ENCODE measurements at places on chromosomes 1 and 21.

DNA sequence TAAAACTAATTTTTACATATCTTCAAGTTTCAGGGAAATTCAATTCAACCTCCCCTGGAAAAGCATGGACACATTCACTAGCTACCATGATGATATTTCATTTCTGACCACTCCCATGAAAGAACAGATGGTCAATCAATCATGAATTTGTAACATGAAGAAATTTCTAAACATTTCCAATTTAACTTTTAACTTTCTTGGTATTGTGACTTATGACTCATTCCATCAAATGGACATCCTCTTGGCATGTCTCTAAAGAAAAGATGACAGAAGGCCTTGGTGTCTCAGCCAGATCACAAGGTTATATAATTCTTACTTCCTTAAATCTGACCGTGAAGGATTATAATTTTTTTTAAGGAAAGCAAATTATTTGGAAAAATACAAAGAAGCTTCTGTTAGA lies 10.5 kb upstream of the MCOLN3 start:
- no peak for DNase-seq

- no peak for DNase-seq
Measured at GRCh38 chr21:40379881-40380810, 466.8 kb downstream of the DSCAM start.

- no peak for DNase-seq
Measured at GRCh38 chr21:16589006-16589898, 859.5 kb downstream of the USP25 start.

GRCh38 chr1:163703794-163704193 lies 382.0 kb downstream of the NUF2 start:
- no peak for DNase-seq

DNA sequence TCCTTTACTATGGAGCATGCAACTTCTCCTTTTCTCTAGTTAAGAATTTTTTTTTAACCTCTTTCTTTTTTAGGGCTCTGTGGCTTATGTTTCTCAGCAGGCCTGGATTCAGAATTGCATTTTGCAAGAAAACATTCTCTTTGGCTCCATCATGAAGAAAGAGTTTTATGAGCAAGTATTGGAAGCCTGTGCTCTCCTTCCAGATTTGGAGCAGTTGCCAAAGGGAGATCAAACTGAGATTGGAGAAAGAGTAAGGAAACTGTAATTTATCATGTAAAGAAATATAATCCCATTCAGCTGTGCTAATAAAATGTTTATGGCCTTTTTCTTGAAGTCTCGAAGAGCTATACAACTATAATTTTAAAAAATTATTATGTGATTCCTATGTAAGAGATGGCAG lies 70.1 kb downstream of the HSPA13 start:
- DNase-seq = no peak

GRCh38 chr1:99788896-99789295 lies 22.5 kb upstream of the FRRS1 start:
- DNase-seq = no peak

All from C1 segment of cervical spinal cord (tissue), 14 donors.